ENCODE measurements at places on chromosomes 11 and 22. TPM values are rescaled to one million over a fixed set of nuclear protein-coding genes. Genes with fewer than 3 reads are reported as not detected.

DNA sequence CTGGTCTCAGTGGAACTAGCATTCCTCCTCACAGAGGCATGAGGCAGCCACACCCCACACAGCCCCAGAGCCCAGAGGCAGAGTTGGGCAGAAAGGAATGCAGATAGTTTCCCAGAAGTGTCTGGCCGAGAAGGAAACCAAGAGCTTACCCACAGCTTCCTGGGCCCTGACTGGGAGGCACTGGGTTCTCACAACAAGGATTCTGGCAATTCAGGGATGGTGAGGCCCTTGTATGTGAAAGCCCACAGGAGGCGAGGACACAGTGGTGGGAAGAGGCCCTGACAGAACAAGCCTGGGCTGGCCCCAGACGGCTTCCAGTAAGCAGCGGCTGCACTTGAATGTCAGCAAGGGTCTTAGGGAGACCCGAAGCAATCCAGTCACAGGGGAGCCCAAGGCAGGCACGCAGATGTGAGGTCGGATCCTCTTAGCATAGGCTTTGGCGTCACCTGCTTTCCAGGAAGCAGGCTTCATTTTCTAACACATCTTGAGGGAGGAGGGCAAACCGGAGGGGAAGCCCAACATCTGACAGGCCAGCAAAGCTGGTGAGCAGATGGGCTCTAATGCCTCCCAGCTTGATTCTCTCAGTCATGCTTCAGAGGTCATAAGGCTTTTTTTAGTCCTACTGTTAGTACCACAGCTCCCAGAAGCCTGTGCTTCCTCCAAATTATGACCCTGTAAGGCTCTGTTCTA lies 78.3 kb upstream of the AKIP1 start:
- DNase-seq: peak; percentile 34

- no peak for DNase-seq
These were observed 2.0 kb downstream of the PLXNB2 start for GRCh38 chr22:50305393-50305922.

DNA sequence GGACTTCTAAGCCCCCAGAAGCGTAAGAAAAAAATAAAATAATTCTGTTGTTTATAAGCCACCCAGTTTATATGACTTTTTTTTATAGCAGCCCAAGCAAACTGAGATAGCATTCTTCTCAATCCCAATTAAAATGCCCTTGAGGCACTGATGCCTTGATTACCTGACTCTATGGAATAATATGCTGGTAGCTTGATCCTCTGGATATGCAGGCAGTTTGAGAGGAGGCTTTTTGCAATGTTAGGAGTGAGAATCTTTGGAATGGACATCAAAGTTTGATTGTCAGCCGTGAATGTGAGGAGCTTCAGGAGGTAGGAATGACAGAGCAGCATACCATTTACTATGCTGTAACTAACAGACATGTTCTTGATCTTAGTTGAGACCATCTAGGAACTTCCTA lies 275.6 kb downstream of the AASDHPPT start:
- no peak for DNase-seq

GRCh38 chr22:47369431-47370015 lies 607.1 kb downstream of the TBC1D22A start:
- no peak for DNase-seq

OR9G1 gene
- not detected for polyA plus RNA-seq

WT1 gene
- not detected for polyA plus RNA-seq

TMEM86A gene
- polyA plus RNA-seq: 0.99 TPM

GRCh38 chr22:17772958-17773605 lies 1.2 kb downstream of the BID start:
- DNase-seq: peak; percentile 42

KIRREL3 gene
- polyA plus RNA-seq: 0.13 TPM

CRYBB1 gene
- polyA plus RNA-seq: 3.7 TPM

- DNase-seq: no peak
These were observed 28.4 kb upstream of the SIK2 start for GRCh38 chr11:111573821-111574249.

OR8D1 gene
- not detected for polyA plus RNA-seq

MAJIN gene
- not detected for polyA plus RNA-seq

GRCh38 chr22:46111645-46112306 lies 38.5 kb upstream of the PPARA start:
- peak; percentile 44 for DNase-seq

DNA sequence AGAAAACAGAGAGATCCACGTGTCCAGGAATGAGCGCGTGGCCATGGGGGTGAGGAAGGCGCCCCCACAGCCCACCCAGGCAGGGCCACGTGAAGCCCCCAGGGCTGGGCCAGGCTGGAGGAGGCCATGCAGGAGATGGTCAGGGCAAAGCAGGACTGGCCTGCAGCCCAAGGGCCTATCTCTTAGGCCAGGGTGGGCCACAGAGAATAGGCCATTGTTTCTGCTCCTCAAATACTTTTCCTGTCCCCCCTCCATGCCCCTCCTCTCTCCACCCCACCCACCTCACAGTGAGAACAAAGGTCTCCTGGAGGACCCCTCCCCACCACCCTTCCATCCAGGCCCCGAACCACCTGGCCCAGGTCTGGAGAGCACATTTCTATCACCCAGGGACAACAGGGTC lies 8.3 kb upstream of the CDC42EP1 start:
- no peak for DNase-seq

DNA sequence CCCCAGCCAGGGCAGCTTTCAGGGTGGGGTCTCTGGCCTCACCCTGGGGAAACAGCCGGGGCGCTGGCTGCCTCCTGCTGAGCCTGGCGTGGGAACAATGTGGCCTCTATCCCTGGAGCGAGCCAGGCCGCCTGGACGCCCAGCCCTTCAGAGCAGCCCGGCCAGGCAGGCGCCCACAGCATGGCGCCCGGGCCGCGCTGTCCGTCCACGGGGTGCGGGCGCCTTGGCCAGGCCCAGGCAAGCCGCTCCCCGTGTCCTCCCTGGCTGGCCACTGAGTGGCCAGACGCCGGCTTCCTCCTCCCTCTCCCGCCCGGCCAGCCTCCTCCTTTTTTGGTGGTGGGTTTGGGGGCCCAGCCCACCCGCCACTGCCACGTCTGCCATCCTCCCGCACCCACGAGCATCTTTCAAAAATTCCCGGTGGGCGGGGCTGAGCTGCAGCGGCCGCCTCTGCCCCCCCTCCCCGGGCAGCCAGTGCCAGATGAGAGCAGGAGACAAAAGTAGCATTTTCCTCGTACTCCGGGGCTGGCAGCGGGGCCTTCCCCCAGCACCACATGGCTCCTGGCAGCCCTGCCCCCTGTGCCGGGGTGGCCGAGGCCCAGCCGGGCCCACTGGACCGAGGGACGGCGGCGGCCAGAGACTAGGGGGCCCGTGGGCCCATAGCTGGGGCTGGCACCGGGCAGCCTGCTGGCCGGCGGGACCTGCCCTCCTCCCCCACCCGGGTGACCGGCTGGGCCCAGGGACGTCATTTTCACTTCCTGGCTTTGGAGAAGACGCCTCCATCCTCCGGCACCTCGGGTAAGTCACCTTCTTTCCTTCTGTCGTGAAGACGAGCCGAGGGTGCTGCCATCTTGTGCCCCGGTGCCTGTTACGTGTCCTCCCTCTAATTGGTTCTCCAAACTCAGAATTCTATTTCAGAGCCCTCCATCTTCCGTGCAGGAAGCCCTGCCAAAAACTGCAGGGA lies 70.2 kb upstream of the PPARA start:
- DNase-seq: no peak

NRIP3 gene
- 3.2 TPM for polyA plus RNA-seq

GRCh38 chr11:12581923-12582322 lies 92.3 kb upstream of the TEAD1 start:
- no peak for DNase-seq

GRCh38 chr11:77036398-77036797 lies 2.2 kb downstream of the B3GNT6 start:
- DNase-seq: no peak

- no peak for DNase-seq
These were observed 20.6 kb upstream of the RPS13 start for GRCh38 chr11:17098038-17098437.

GRCh38 chr11:15801126-15801525 lies 555.2 kb downstream of the SOX6 start:
- DNase-seq: no peak

GRCh38 chr11:120801801-120802689 lies 221.9 kb upstream of the TBCEL start:
- DNase-seq: peak; percentile 89

DNA sequence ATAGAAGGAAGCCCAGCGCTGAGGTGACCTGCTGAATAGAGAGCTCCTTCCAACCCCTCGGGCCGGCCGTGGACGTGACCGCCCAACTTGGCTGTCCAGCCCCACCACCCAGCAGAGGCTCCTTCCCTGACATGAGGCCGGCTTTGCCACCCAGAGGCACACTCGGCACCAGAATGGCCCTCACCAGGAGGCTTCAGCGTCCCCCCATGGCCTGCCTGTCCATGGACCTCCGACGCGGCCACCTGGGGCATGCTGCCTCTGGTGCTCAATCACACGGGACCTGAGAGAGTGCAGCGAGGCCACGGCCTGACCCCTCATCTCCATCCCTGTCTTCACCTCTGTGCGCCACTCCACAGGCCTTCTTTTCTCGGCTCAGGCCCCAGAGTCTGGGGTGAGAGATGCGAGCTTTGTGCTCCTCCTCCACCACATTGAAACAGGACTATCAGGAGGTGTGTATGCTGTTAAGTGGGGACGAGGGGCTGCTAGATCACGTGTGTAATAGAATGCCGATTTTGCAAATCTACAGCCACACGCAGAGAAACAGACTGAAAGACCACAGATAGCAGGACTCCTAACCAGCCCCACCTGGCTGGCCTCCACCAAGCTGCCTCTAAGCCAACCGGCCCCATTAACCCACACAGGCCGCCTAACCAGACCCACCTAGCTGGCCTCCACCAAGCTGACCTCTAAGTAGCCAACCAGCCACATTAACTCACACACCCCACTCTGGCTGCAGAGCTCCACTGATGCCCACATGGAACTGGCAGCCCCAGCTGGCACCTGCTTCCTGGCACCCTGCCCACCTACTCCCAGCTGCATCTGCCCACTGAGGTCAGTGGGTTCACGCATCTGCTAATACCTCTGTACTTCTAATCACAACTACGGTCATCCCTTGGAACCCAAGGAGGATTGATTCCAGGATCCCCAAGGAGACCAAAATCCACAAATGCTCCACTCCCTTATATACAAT lies 20.7 kb downstream of the LINC01488 start:
- DNase-seq: no peak

- DNase-seq: peak; percentile 97
These were observed 98.8 kb downstream of the MED15 start for GRCh38 chr22:20606041-20606783.

KRTAP5-1 gene
- polyA plus RNA-seq: not detected

- DNase-seq: no peak
These were observed 71.2 kb downstream of the MYO7A start for GRCh38 chr11:77199137-77199745.

DNA sequence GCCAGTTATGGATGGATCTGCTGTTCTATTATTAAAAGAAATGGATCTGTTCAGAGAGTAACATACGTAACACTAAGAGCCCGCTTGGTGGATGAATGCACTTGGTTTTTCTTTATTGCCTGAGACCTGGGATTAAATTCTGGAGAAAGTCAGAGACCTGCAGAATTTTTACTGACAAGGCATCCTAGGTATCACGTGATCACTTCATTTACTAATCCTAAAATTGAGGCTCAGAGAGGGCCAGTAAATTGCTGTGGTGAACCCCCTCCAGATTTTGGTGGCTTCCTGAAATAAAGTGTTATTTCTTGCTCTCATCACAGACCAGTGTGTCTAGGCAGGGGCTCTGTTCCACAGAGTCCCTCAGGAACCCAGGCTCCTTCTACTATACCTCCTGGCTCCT lies 187.9 kb upstream of the LARGE1 start:
- no peak for DNase-seq

GRCh38 chr11:74025467-74026166 lies 16.7 kb upstream of the UCP3 start:
- no peak for DNase-seq

OR52E2 gene
- not detected for polyA plus RNA-seq

KDM4E gene
- polyA plus RNA-seq: not detected

SYCE3 gene
- polyA plus RNA-seq: not detected

RIMBP3C gene
- 0.03 TPM for polyA plus RNA-seq

DNA sequence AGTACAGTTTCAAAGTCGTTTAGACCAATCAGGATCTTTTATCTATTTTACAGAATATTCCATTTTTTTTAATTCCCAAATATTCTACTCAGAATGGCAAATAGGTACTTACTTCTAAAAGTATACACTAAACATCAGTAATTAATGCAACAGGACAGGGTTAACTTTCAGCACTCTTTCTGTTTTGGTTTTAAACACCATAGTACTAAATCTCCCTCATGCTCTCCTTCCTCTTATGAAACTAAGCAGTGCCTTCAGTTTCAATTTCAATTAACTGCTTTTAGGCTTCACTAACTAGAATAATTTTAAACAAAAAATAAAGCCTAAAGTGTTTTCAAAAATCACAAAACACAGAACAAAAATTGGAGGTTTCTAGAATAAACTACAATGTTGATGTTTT lies 57.9 kb downstream of the NOX4 start:
- DNase-seq: no peak

GRCh38 chr11:115170133-115170815 lies 333.9 kb downstream of the CADM1 start:
- DNase-seq: peak; percentile 80

DNA sequence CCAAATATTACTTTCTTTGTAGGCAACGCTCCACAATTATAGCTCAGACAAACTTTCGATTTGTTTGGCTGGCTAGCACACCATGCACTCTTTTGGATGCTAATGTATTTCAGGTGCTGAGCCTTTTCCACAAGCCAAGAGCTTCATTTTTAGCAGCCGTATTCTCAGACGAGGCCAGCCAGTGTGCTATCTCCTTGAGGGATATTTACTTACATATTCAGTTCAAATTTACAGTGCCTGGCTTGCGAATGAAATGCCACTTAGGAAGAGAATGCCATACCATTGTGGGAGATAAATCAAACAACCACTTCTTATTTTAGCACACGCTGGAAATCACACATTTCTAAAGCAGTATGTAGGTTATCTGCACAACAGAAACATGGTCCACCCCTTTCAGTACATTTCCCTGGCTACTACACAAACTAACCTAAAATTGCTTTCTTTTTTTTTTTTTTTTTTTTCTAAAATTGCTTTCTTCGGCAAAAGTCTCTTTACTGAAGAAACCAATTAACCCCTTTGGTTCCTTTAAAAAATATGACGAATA lies 236.9 kb downstream of the CADM1 start:
- no peak for DNase-seq

DNA sequence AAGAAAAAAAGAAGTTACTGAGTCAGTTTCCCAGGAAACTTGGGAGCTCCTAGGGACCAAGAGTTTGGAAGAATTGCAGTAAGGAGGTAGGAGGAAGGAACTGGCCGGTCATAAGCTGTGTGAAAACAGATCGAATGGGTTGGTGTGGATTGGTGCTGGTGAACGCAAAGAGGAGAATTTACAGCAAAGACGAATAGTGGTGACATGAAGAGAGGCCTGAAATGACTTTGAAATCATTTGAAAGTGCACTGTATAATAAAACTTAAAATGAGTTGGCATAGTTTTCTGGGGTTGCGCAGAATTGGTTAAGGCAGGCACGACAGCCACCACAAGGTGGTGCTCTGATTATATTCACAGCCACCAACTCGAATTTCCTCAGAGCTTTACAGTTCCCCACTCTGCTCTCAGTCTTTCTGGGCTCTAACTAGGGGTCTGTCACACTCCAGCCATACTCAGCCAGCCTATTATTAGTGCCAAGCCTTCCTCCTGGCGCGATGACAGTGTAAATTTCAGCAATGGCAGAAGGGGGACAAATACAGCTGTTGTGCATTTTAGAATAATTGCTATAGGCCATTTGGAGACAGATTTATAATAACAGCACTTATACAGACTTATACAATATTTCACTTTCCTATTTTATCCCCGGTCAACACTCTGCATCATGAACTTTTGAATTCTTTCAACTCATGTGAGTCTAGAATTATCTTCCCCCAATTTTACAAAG lies 8.3 kb upstream of the HTR3B start:
- peak; percentile 77 for DNase-seq

GRCh38 chr22:20569059-20570058 lies 61.9 kb downstream of the MED15 start:
- DNase-seq: no peak

DNAJB7 gene
- 0.40 TPM for polyA plus RNA-seq
